ENCODE measurements at places on chromosomes 3 and 15.

DNA sequence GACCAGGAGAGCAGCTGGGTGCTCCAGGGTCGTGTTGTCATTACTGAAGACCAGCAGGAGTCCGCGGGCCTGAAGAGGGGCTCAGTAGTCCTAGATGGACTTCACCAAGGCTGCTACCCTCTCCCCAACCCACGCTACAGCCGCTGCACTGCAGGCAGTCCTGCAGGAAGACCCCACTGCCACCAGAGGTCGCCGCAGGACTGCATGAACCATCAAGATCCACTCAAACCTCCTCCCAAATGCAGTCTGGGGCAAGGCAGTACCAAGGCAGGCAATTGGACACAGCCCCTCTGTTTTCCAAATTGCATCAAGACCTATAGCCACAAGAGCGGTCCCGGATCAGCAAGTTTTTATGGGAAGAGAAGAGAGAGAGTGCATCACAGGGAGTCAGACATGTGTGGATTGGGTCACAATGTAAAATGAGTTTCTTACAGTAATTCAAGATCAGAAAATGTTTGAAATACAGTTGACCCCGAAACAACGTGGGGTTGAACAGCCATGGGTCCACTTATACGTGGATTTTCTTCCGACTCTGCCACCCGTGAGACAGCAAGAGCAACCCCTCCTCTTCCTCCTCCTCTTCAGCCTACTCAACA lies 46.7 kb downstream of the DZIP1L start:
- peak; percentile 79 for DNase-seq

DNA sequence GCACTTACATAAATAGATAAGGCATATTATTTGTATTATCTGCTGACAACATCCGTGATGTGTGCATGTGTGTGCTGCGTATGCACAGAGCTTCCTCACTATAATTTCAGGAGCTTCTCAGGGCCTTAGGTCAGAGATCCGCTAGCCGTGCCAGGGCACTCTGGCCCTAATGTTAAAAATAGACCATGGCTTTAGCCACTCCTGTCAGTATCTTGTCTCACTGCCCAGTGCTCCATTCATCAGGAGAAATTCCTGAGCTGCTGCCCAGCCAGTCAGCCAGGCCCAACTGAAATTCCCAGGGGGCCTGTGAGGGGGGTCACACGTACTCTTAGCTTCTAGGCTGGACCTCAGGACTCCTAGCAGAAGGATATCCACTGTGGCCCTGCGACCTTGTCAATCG lies 70.0 kb upstream of the ABHD2 start:
- peak; percentile 92 for DNase-seq

DNA sequence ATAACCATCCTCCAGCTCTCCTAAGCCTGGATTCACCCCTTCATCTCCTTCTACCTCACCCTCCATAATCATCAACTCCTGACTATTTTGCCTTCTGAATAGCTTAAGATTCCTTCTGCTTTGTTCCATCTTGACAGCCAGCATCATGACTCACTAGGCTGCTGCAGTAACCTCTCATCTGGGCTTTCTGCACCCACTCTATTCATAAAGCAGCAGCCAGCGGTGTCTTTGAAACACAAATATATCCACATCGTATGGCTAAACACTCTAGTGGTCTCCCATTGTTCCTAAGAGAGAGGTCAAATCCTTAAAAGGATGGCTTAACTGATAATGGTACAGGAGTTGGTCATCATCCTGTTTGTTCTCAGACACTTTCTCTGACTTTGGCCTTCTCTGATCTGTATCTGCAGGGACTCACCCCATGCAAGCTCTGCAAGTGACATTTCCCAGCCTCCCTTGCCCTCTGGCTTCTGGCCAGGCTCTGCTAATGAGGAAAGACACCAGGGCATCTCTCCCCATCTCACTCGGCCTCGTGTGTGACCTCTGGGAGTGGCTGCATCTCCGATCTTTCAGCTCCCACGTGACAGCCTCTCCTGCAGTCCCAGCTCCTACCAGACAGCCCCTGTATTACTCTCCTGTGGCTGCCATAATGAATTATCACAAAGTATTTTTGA lies 6.2 kb downstream of the GRK7 start:
- DNase-seq = no peak

GRCh38 chr15:73050561-73051295 lies 1.5 kb upstream of the NEO1 start:
- DNase-seq = no peak

GRCh38 chr15:89521605-89522004 lies 25.2 kb upstream of the RHCG start:
- DNase-seq = no peak

DNA sequence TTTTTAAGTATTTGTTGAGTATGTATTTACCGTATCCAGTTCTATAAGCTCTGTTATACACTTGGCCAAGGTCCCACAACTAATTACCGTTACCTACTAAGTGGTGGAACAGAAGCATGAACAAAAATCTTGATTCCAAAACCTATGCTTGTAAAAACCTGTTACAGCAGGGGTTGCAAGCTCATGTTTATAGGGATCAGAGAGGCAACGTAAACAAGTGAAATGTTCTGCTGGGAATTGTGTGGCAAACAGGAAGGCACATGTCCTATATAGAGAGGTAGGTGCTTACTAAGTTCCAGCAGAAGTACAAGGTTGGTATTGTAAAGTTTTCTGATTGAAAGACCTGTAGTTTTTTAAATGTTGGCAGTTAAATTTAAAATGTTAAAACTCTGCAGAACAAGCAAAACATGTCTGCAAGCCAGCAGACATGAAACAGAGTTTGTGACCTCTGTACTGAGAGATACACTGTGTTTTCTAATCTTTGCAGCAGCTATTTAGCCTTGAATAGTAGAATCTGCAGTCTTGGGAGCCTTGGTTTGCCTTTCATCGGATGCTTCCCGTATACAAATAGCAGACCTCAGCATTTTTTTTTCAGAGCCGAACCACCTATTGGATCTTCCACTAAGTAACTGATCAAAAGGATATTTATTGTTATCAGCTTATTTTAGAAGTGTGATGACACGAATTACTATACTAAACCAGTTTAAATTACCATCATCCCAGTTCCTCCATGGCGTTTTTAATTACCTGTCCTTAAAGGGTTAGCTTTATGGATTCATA lies 11.4 kb downstream of the IREB2 start:
- no peak for DNase-seq

GRCh38 chr3:173957646-173958045 lies 560.1 kb downstream of the NLGN1 start:
- no peak for DNase-seq

- no peak for DNase-seq
Observed at GRCh38 chr15:99466701-99467337, 99.0 kb upstream of the MEF2A start.

- no peak for DNase-seq
Observed at GRCh38 chr3:23649448-23649847, 156.3 kb upstream of the UBE2E1 start.

- DNase-seq = peak; percentile 30
Observed at GRCh38 chr3:175267121-175267531, 408.0 kb downstream of the NAALADL2 start.

DNA sequence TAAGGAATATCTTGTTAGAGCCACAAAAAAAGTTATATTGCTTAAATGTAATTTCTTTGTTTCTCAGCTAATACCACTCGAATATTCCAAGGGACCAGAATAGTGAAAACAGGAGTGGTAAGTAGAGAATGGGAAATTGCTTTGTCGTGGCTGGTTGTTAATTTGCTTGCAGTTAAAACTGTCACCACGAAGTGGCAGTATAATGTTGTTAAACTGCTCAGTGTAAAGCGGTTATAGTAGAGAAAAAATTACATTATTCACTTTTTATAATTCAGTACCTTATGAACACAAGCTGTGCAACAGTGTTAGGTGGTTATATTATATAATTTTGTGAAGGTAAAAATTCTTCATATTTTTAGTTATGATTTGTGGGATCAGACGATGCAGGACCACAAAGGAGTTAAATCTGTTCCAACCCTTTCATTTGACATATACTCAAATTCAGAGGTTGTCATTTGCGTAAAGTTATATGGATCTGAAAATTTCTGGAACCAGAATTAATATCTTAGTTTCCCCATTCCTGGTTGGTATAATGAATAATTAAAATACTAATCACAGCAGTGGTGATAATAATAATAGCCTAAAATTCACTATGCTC lies 171.8 kb downstream of the FEZF2 start:
- peak; percentile 39 for DNase-seq

DNA sequence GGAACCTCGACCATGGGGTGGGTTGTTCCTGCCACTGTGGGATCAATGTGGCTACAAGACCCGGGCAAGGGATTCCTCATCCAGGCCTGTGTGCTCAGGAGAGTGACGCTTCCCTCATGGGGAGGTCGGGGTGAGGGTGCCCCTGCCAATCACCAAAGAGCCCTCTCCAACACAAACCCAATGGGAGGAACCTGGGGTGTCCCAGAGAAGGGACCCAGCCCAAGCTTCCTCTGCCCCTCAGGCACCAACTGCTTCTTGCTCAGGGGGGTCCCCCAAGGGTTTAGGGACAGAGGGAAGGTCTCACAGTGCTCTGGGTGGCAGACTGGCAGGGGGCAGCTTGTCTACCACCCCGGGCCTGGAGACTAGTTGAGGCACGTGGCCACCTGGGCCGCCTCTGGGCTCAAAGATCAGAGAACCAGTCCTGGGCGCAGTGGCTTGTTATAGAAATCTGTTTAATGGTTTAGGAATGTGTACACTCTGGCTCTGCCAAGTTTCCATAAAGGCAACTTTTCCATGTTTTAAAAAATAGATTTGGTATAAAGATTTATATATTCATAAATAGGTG lies 26.6 kb downstream of the GP9 start:
- peak; percentile 9 for DNase-seq

- no peak for DNase-seq
Observed at GRCh38 chr3:14652-15051, 181.9 kb upstream of the CHL1 start.

DNA sequence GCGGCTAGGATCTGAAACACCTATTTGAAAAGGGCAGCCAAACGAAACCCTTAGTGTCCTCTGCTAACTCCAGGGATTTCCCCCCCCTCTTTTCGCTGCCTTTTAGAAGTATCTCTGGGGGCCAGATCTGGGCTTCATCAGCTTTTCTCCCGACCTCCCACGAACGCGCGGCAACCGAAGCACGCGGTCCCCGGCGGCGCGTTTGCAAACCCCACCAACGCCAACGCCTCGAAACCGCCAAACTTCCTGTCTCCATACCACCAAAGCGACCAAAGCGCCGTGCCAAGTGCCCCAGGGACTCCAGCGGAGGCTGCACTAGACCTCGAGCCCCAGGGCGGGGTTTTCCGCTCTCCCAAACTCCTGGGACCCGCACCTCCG lies 155.8 kb upstream of the FRMD4B start:
- no peak for DNase-seq

DNA sequence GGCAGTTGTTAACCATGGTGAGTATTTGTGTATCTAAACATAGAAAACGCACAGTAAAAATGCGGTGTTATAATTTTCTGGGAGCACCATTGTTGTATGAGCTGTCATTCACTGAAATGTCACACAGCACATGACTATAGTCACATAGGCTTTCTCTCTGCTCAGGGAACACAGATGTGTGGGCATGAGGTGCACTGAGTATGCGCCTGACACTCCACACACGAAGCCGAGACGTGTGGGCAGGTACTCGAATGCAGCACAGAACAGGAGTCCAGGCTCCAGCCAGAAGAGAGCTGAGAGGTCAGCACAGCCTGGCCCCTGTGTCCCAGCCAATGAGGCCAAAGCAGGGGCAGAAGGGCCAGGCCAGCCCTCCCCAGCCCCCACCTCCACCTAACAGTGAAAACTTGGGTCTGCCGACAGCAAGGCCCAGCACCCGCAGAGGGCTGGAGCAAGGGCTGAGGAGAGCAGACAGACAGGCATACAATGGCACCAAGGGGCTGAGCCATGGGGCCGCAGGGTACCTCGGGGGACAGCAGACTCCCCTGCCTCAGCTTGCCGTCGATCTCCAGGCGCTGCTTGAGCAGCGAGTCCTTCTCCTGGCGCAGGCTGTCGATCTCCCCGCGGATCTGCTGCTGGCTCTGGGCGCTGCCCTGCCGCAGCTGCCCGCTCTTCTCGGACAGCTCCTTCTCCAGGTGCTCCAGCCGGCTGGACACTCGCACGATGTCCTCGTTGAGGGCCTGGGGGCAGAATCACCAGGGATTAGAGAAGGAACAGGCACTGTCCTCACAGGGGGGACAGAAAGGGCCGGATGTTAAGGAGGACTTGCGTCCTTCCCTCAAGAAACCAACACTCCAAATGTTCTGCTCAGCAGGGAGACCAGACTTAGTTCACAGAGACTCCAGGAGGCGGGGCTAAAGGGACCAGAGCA lies 24.0 kb downstream of the KIF7 start:
- DNase-seq = no peak

DNA sequence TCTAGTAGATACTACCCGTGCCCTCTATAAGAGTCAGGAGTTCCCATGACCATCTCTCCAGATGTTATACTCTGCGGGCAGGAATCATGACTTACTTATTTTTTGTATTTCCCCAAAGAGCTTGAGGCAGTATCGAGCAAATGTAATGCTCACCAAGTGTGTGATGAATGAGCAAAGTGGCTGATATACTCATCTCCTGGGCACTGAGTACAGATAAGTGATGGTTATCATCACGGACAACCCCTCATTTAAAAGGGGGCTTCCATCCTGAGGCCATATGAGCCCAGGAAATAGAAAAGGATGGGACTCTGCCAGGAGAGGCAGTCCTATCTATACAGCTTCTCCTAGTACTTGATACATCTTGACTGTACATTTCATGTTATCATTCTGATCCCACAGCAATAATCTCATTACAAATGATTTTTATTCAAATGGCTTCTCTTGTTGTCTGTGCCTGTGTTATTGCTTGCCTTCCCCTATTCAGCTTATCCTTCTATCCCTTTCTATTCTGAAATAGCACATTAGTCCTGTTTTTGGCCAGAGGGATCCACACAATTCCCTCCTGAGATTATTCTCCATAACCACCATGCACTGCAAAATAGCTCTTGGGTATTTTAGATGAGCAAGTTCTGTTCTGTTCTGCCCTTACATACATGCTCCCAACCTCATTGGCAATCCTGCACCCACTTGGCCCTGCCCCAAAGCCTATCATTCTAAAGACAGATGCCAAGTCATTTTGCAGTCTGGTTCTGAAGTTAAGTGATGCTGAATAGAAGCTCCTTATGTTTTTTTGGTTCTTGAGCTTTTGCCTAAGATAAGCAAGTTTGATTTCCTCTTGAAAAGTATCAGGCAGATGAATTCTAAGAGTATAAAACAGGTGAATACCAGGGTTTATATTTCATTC lies 48.0 kb upstream of the MRPL3 start:
- DNase-seq = no peak

DNA sequence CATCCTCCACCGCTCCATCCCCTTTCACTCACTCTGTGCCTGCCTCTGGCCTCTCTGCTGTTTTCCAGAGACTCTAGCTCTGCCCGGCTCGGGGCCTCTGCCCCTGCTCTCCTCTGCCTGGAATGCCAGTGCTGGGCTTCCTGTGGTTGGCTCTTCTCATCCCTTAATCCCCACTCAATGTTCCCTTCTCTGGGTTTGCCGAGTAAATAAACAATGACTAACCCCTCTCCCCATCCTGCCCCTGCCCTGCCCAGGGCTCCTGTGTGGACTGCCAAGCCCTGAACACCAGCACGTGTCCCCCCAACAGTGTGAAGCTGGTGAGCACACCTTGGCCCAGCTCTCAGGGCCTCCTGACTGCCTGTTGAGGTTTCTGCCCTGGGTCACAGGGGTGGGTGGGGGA lies 12.2 kb downstream of the STAB1 start:
- peak; percentile 20 for DNase-seq

- DNase-seq = no peak
Observed at GRCh38 chr3:114294940-114295480, 1.2 kb downstream of the TIGIT start.

All from AG10803 (cell line).